GM10248 (cell line): ENCODE measurements at places on chromosomes 7 and 10.

DNA sequence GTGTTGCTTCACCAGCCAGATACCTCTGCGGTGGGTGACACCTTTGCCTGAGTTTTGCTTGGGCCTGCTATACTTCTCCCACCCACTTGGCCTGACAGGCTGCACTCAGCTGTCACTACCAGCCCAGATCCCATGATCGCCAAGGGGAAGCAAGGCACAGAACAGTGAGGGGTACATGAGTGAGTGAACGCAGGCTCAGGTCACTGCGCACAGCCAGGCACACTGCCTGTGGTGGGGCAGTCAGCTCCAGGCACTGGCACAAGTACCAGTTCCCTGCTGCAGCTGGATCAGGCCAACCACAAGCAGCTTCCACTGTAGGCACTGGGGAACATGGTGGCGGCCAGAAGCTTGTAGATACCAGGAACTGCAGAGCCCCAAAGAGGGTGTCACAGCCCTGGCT lies 441.9 kb upstream of the GRM3 start:
- DNase-seq = no peak

GRCh38 chr10:63711867-63712716 lies 190.9 kb downstream of the REEP3 start:
- no peak for DNase-seq

- no peak for DNase-seq
These were observed 1025.0 kb upstream of the CELF2 start for GRCh38 chr10:9992661-9993060.

DNA sequence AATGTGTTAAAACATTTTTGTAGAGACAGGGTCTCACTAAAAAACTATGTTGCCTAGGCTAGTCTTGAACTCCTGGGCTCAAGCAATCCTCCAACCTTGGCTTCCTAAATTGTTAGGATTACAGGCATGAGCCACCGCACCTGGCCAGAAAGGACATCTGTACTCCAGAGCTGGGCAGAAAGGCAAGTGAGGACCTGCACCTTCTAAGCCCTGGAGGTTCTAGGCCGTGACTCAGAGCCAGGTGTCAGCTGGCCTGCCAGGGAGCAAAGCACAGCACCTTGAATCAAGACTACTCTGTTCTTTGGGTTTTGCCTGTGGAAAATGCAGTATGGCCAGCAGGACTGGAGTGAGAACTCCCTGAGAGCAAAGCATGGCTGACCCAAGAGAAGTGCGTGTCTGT lies 396.5 kb downstream of the ADRA2A start:
- DNase-seq = no peak
